Stimulated activated CD4-positive, alpha-beta T cell treated with anti-CD3 and anti-CD28 coated beads, Interleukin-2, amount 100 ng/mL, for 48 hours (primary cell): ENCODE measurements at places on chromosomes 2 and 18.

DNA sequence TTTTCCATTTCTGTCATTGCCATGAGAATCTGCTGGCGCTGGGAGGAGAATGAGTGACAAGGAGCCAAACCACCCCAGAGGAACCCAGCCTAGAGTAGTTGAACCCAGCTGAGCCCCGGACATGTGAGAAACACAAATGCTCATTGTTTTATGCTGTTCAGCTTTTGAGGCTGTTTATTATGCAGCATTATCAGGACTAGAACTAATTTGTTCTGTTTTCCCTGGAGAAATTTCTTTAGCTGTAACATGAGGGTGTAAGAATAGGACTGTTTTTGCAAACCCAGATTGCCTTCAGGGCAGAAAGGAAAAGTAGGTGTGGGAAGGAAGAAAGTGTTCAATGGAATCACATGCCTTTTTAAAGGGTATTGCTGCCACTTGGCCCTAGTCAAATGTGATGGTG is 28.5 kb upstream of the DOCK10 start:
- no peak for DNase-seq

DNA sequence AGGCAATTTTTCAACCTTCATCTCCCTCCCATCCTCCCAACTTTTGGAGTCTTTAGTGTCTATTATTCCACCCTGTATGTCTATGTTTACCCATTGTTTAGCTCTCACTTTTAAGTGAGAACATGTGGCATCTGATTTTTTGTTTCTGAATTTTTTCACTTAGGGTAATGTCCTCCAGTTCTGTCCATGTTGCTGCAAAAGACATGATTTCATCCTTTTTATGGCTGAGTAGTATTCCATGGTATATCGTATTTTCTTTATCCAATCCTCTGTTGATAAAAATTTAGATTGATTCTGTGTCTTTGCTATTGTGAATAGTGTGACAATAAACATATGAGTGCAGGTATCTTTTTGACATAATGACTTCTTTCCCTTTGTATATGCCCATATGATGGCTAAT is 48.2 kb downstream of the G6PC2 start:
- no peak for DNase-seq

GRCh38 chr2:109173311-109174171 is 44.5 kb downstream of the SH3RF3 start:
- no peak for DNase-seq

- DNase-seq = no peak
Measured at GRCh38 chr2:20224716-20225293, at the start of gene SDC1. SDC1 (minus strand) TSS chr2:20225130; CDS start chr2:20224867, 263 bp downstream.

DNA sequence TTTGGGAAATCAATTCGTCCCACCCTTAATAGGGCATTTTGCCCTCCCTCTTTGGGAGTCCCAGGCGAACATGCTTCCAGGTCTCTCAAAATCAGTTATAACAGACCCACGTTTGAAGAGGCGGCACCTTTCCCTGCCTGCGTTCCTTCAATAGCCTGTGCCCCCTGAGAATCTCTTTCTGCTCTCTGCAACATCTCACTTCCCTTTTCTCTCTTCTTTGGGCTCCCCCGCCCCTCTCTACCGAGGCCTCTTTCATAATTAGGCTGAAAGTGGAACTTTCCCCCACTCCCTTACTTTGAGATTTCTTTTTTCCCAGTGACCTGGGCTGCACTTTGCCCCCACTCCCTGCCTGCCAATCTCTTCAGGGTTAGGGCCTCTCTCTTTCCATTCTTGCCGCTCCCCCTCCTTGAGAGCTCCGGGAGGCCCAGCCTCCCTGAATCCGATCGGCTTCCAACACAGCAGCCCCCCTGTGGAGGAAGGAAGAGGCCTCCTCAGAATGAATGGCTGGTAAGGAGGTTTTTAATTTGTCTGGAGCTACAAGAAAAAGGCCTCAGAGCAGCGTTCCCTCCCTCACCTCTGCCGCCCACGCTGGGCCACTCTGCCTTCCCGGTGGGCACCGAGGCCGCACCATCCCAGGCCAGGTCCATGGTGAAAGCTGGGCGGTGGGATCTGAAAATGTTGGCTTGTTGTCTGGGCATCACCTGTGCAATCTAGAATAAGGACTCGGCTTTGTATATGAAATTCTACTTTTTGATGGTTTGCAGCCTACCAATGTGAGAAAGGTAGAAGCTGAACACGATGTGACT is 162.6 kb upstream of the SIX3 start:
- DNase-seq = no peak

DNA sequence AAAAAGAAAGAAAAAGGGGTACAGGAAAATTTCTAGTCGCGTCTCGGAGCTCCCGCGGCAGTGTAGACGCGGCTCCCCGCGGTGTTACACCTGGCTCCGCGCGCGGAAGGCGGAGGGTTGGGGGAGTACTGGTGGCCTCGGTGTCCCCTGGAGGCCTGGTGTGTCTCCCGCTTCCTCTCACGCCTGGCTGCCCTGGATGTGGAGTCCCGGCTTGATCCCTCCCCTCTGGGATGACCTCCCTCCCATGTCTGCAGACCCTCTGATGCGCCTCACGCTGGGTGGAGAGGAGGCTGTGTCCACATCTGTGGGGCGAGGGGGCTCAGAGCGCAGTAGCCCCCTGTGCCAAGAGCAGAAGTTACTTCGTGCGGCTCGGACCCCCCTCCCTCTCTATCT is 1.2 kb downstream of the KIF5C start:
- DNase-seq = no peak

GRCh38 chr18:47558110-47558750 is 306.8 kb upstream of the SKOR2 start:
- no peak for DNase-seq
